Occipital lobe (tissue), 3 donors: ENCODE measurements at places on chromosomes 4 and X. TPM values are rescaled to one million over a fixed set of nuclear protein-coding genes. Genes with fewer than 3 reads are reported as not detected.

- DNase-seq: no peak
Measured at GRCh38 chr4:99610605-99611175, 36.1 kb downstream of the MTTP start.

- DNase-seq: no peak
Measured at GRCh38 chr4:184957446-184958115, 60.7 kb upstream of the HELT start.

DNA sequence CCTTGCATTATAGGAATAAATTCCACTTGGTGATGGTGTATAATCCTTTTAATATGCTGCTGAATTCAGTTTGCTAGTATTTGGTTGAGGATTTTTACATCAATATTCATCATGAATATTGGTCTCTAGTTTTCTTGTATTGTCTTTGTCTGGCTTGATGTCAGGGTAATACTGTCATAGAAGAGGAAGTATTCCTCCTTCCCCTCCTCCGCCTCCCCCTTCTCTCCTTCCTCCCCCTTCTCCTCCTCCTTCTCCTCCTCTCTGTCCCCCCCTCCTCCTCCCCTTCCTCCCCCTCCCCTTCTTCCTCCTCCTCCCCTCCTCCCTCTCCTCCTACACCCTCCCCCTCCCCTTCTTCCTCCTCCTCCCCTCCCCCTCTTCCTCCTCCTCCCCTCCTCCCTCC is 65.8 kb downstream of the RGS12 start:
- no peak for DNase-seq

- DNase-seq: no peak
Measured at GRCh38 chr4:39104255-39104654, 42.2 kb downstream of the KLHL5 start.

- DNase-seq: no peak
Measured at GRCh38 chr4:140315019-140315418, 58.4 kb upstream of the SCOC start.

GRCh38 chrX:81286608-81287007 is 84.7 kb downstream of the SH3BGRL start:
- no peak for DNase-seq

DNA sequence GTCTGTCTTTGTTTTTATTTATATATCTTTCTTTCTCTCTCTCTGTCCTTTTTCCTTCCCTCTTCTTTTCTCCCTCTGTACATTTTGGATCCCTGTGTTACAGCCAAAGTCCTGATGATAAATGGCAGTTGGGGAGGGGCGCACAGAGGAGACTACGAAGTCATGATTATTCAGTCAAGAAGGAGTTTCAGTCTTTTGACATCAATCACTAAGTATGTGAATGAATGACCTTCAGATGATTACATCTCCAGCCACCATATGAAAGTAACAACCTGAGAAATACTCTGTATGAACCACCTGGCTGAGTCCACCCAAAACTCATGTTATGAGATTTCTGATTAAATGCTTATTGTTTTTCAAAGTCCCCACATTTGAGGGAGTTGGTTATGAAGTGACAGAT is 45.0 kb downstream of the UGT2B7 start:
- no peak for DNase-seq

DNA sequence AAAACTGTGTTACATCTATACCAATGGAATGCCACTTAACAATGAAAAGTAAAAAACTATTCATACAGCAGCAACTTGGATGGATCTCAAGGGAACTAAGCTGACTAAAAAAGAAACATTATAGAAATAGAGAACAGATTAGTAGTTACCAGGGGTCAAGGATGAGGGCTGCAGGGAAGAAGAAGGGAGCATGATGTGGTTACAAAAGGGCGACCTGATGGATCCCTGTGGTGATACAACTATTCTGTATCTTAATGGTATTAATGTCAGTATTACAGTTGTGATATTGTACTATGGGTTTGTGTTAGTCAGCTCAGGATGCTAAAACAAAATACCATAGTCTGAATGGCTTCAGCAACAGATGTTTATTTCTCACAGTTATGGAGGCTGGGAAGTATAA is 190.7 kb downstream of the ZNF674 start:
- no peak for DNase-seq

DNA sequence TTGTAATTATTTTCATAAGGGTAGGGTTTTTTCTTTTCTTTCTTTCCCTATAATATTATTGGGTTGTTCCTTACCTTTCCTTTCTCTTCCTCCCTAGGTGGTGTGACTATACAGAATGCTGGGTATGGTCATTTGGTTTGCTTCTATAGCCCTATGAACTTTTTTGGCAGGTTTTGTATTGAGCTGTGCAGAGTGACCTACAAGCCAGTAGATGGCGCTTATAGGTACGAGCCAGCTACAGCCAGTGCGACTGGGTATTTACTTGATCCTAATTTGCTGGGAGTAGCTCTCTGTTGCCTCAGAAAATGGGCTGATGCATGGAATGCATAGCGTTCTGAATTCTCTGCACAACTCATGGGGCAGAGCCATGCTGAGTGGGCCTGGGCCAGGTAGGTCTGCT is 423.3 kb downstream of the MAGEE1 start:
- no peak for DNase-seq

GRCh38 chr4:169269916-169270809 is 593 bp downstream of the SH3RF1 start:
- peak; percentile 52 for DNase-seq

DNA sequence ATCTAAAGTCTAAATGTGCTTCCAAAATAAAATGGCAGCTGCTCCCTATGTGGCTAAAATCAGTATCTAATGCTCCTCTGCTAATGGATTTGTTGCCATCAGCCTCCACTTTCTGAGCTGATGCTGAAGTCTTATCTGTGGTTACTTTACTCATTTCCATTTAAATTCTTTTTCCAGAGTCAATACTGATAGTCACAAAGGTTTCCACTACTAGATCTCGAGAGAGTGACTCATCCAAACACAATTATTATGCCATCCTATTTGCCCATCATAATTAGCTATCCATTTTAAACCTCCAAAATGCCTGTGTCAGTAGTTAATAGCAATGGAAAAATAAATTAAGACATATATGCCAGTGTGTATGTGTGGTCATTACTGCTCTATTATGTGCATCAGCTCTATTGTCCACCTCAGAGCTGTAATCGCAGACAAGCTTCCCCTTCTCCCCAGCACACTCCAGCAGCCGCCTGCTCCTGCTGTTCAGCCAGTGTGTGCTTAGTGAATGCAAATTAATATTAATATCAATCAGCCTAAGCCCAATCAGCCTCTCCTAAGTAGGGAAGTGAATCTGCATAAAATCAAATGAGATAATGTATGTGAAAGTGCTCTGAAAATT is 199.8 kb upstream of the ZIC3 start:
- no peak for DNase-seq

DNA sequence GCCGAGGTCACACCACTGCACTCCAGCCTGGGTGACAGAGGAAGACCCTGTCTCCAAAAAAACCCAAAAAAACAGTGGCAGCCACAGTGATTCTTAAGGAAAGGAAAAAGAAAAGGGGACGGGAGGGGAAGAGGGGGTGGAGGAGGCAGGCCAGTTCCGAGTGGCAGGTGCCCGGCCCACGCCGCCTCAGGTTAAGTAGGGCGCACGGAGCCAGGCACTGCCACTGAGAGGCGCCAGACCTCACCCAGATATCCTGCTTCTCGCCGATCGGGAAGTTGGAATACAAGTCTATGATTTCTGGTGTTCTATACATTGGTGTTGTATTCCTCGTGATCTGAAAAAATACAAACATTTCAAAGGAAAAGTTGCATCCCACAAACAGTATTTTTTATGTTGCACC is 35.9 kb downstream of the GAK start:
- DNase-seq: no peak

The CITED1 gene
- total RNA-seq: 3.0 TPM

The SSX4 gene
- total RNA-seq: not detected

The PFKFB1 gene
- total RNA-seq: not detected

The STEEP1 gene
- total RNA-seq: 28.1 TPM

The MAGED4 gene
- total RNA-seq: 46.2 TPM

The BCLAF3 gene
- total RNA-seq: 53.3 TPM

The H2AZ1 gene
- total RNA-seq: 117 TPM

The UNC5C gene
- 23.7 TPM for total RNA-seq

The TEX11 gene
- total RNA-seq: not detected
